Esophagus muscularis mucosa (tissue), 4 donors: ENCODE measurements at places on chromosomes 12 and 14. TPM values are rescaled to one million over a fixed set of nuclear protein-coding genes. Genes with fewer than 3 reads are reported as not detected.

Gene DYRK2
- total RNA-seq: 30.3 TPM

Gene DPPA3
- not detected for total RNA-seq

Gene TTC6
- total RNA-seq: not detected

DNA sequence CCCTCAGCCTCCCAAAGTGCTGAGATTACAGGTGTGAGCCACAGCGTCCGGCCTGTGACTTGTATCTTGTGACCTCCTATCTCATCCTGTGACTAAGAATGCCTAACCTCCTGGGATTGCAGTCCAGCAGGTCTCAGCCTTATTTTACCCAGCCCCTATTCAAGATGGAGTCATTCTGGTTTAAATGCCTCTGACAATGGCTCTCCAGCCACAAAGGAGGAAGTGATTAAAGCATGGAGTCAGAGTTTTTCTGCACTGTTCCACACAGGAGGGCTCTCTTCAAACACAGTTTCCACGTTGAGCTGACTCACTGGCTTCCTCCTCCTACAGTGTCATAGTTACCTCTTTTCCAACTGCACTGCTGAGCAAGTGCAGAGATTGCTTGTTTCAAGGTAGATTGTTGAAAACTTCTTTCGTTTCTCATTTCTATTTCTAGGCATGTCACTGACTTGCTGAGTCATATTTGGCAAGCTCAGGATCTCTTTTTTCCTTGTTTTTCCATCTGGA, 383.8 kb downstream of the PCNX1 start:
- peaks cover 13% of the 10 kb centered on the region for H3K4me1 ChIP-seq
- H3K4me3 ChIP-seq: no peak overlapping the region

DNA sequence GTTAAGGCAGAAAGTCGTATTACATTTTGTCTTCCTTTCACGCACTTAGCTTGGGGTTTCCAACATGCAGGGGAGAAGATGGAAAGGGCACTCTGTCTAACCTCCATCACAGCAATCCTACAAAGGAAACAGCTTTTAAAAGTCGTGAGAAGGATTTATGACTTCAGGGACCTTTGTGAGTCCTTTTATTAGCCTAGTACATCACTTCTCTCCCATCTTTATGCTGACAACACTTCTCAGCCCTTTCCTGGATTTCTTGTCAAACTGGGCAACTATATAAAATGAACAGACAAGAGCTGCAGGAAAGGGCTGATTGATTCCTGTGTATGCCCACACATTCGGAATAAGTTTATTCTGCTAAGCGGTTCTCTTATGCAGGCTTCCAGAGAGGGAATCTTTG, 159.0 kb downstream of the DERA start:
- H3K27me3 ChIP-seq: no peaks in the 10 kb centered on the region
- DNase-seq: no peak
- H3K4me3 ChIP-seq: no peak overlapping the region
- H3K27ac ChIP-seq: no peak overlapping the region
- H3K4me1 ChIP-seq: no peaks in the 10 kb centered on the region
- H3K36me3 ChIP-seq: no peaks in the 10 kb centered on the region
